Body of pancreas (tissue), 4 donors: ENCODE measurements at places on chromosomes 13 and 19. TPM values are rescaled to one million over a fixed set of nuclear protein-coding genes. Genes with fewer than 3 reads are reported as not detected.

DNA sequence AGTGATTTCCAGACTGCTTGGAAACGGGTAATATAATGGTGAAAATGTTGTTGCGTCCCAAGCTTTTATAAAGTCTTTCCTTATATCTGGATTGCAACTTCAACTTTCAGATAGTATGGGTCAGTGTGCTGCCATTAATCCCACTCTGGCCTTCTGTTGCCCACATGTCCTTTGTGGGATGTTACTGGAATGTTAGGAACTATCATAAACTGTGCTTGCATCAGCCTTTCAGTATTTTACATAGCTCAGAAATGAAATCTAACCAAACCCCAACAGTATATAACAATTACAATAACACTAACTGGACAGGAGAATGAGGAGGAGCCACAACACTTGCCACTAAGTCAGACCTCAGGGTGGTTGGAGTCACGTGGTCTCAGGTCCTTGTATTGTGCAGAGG is 78.9 kb downstream of the LNX2 start:
- no peak for DNase-seq
- H3K36me3 ChIP-seq = no peaks in the 10 kb centered on the region
- H3K27ac ChIP-seq = no peak overlapping the region
- H3K4me3 ChIP-seq = no peak overlapping the region
- no peaks in the 10 kb centered on the region for H3K27me3 ChIP-seq
- H3K4me1 ChIP-seq = no peaks in the 10 kb centered on the region

GRCh38 chr13:23039266-23039935 is 141.4 kb upstream of the SGCG start:
- H3K27ac ChIP-seq = no peak overlapping the region
- H3K4me3 ChIP-seq = no peak overlapping the region
- H3K4me1 ChIP-seq = no peaks in the 10 kb centered on the region
- H3K36me3 ChIP-seq = no peaks in the 10 kb centered on the region
- DNase-seq = no peak
- H3K27me3 ChIP-seq = no peaks in the 10 kb centered on the region

- H3K4me3 ChIP-seq = no peak overlapping the region
- H3K36me3 ChIP-seq = peaks cover 2% of the 10 kb centered on the region
- peak; percentile 92 for DNase-seq
Observed at GRCh38 chr13:51801631-51802099, 2.3 kb downstream of the DHRS12 start.

Gene CRB3
- total RNA-seq = 37.6 TPM

GRCh38 chr13:33761740-33762139 is 56.2 kb upstream of the RFC3 start:
- no peaks in the 10 kb centered on the region for H3K27me3 ChIP-seq
- no peaks in the 10 kb centered on the region for H3K36me3 ChIP-seq
- no peak overlapping the region for H3K27ac ChIP-seq
- H3K4me3 ChIP-seq = no peak overlapping the region
- H3K4me1 ChIP-seq = no peaks in the 10 kb centered on the region
- DNase-seq = peak; percentile 35
